ENCODE measurements at places on chromosomes 7 and 10.

DNA sequence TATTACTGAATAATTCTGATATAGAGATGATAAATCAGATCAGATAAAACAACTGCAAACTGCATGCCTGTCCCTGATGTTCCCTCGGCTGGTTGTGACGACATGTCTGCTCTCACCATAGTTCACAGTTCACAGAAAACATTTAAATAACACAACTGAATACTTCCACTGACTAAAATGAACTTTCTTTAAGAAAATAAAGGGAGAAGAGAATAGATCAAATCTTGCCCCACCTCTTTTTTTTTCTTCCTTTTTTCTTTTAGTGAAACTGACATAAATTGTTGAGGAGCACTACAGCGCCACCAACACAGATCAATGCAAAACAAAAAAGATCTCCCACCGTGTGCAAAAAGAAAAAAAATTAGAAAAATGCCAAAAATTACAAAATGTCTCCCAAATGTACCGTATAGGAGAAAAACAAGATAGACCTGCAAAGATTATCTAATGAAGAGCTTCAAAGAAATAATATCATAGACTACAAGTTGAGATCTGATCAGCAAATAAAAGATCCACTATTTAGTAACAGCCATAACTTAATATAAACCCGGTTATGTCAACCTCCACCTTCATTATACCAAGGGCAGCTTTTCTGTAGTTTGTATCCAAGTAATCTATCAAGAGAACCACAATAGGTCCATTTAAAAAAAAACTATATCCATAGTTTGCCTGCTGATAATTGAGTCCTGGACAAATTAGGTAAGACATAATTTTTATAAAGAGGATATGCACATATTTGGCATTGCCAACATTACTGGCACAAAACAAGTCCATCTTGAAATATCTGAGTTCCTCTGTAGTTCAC lies 30.7 kb upstream of the EPC1 start:
- peak; percentile 39 for DNase-seq

DNA sequence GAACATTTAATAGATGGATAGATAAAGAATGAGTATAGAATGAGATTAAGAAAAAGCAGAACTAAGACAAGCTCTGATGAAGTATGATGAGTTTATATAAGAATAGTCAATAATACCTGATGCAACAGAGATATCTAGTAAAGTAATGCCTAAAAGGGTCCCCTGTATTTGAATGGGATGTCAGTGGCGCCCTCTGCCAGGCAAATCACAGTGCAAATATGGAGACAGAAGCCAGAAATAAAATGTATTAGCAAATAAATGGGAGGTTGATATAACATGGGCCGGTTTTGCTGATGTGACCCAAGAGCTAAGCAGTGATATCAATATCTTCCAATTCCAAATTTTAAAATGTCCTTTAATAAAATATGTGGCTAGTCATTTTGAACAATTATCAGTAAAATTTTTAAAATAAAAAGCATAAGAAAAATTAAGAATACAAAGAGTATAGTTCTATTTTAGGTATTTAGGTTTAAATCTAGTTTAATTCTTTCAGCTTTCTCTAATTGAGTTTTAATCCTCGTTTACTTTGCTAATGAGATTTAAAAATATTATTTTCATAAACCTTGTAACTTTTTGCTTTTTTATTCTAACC lies 62.6 kb downstream of the ADK start:
- peak; percentile 34 for DNase-seq

GRCh38 chr10:50927522-50928189 lies 42.2 kb upstream of the A1CF start:
- no peak for DNase-seq

- DNase-seq = peak; percentile 31
These were observed 15.1 kb upstream of the CROT start for GRCh38 chr7:87330316-87330715.

DNA sequence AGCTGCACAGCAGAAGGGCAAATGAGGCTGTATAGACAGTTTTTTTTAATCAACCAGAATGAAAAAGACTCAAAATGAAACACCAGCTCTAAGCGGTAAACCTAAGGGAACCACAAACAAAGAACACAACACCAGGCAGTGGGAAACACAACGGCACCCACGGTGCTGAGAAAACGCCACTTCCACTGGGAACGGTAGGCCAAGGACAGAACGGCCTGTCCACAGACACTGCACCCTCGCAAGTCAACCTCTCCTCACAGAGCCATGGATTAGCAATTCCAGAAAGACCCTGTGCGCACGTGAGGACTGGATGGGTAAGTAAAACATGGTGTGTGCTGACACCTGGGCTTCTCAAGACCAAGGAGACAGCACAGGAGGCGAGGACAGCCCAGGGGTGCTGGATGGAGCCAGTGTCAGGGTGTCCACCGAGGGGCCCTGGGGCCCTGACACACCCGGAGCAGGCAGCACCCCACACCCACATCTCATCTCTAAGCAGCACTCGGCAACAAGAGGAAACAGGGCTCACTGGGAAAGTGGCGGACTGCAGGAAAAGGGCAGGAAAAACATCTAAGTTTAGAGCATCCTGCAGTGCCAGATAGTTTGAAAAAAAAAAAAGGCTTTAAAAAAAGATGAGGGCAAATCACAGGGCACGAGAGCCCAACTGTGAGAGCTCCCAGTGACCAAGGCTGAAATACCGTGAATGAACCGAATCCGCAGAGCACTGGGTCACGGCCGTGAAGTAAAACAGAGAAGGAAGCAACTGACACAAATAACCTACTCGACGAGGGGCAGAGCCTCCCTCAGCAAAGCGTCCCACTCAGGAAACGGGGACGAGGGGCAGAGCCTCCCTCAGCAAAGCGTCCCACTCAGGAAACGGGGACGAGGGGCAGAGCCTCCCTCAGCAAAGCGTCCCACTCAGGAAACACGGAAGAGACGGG lies 120.2 kb downstream of the MAD1L1 start:
- no peak for DNase-seq

Measured in HAP-1 (cell line).